ENCODE measurements at places on chromosomes 4 and X.

GRCh38 chrX:140709421-140709846 lies at the start of gene LINC00632:
Gene LINC00632 (plus strand): TSS chrX:140709759.
- DNase-seq: no peak

DNA sequence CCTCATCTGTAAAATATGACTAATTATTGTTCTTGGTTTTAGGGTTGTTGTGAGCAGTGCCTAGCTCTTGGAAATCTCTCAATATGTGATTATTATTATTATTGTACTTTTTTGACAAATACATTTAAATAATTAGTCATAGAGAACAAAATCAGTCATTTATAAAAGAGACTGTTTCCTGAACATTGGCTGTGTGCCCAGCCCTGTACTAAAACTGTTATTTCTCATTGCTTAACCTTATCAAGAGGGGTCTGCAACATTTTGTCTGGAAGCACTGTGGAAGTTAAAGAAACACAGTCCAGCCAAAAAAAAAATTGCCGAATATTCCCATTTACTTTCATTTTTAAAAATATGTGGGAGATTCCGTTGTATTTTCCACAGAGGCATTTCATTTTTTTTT lies 989.2 kb upstream of the SLIT2 start:
- DNase-seq: no peak

DNA sequence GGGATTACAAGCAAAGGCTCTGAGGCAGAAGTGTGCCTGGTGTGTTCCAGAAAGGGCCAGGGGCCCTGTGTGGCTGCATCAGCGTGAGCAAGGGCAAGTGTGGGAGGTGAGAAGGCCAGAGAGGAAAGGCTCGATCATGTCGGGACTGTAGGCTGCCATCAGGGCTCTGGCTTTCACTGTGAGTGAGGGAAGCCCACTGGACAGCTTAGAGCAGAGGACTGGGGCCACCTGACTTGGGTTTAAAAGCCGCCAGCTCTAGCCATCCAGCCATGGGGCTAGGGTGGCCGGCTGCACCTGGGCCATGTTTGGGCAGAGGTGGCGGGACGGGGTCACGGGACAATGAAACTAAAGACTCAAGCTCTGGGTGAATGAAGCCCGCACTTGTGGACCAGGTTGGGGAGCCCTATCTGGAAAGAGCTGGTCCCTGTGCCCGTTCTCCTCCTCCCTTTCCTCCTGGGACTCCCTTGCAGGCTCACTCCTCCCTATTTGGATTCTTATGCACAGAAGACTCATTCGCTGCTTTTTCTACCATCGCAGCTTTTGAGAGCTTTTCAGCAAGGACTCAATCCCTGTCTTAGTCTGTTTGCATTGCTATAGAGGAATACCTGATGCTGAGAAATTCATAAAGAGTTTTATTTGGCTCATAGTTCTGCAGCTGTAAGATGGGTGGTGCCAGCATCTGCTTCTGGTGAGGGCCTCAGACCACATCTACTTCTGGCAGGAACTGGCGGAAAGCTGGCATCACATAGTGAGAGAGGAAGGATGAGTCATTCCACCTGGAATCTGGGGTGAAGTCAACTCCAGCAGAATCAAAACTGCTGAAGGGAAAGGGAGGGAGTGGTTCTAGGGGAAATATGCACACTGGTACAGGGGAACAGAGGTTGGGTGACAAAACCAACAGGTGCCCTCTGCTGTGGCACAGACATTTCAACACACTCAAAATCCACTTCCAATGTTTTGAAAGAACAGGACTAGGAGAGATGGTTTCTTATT lies 15.3 kb downstream of the CTAG1B start:
- DNase-seq: no peak

DNA sequence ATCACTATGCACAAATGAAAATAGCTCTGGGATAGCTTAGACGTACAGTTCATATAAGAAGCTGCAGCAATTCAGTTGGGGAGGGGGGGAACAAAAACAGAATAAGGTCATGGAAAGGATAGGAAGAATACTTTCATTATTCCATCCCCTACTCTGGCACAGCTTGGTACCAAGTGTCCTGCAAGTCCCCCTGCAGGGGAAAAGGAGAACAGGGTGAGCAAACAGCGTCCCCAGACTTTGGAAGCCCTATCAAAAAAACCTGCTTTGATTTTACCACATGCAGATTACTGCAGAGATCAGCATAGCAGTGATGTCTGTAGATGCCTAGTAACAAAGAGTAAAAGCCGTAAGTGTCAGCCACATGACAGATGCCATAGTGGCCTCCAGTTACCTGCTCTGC lies 209.4 kb upstream of the NEIL3 start:
- DNase-seq: no peak

- no peak for DNase-seq
These were observed 59.5 kb downstream of the RXFP1 start for GRCh38 chr4:158581161-158581560.

GRCh38 chrX:66717926-66718325 lies 79.0 kb upstream of the EDA2R start:
- no peak for DNase-seq

DNA sequence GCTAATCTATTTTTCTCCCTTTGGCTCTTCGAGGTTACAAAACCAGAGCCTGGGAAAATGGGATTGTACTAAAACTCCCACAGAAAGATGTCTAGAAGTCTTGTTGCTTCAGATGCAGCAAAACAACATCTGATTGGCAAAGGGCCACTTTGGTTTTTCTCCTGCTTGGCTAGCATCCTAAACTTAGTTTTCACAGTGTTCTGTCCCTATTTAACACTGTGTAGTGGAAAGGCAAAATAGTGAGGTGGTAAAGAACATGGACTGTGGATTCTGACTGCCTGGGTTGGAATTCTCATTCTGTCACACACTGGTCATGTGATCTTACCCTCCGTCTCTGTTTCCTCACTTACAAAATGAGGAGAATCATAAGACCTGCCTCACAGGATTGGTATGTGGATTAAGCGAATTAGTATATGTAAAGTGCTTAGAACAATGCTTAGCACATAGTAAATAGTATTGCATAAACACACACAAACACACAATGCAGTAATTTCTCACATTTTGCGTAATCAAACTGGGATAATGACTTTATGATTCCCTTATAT lies 23.5 kb downstream of the TIGD2 start:
- no peak for DNase-seq

- no peak for DNase-seq
These were observed 89.1 kb downstream of the PTPN13 start for GRCh38 chr4:86683167-86683566.

GRCh38 chr4:126541820-126542219 lies 1090.9 kb upstream of the INTU start:
- no peak for DNase-seq
